MM.1S (cell line): ENCODE measurements at places on chromosomes 11 and 22.

- no peak for DNase-seq
- H3K27ac ChIP-seq = no peak overlapping the region
- no peaks in the 10 kb centered on the region for H3K36me3 ChIP-seq
- H3K27me3 ChIP-seq = peaks cover 94% of the 10 kb centered on the region
- no peak overlapping the region for H3K4me3 ChIP-seq
These were observed 30.4 kb upstream of the SYT7 start for GRCh38 chr11:61611309-61611708.

DNA sequence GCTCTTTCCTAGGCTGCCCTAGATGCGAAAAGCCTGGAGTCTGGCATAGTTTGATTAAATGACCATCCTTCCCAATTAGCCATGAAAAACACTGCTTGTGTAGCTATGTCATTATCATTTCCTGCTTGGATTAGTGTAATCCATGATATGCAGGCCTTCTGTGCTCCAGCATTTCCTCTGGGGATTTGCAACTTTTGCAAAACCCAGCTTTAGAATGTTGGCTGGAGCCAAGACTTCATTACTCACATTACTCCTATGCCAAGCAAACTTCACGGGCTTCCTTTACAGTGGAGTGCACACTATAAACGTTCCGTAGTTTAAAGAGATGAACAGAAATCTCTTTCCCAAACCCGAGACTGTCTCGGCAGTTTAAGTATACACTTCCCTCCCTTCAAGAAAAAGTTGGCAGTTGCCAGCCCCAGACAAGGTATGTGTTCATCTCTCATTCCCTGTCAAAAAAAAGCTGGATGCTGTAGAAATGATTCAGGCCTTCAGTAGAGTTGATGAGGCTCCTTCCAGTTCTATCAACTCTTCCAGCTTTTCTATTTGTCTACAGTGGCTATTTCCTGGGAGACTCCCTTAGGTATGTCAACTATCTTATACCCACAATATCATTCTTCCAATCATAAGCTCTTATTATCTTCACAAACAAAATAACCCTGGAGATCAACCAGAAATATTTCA, 180.0 kb downstream of the MAML2 start:
- no peaks in the 10 kb centered on the region for H3K27me3 ChIP-seq
- no peaks in the 10 kb centered on the region for H3K36me3 ChIP-seq
- no peak for DNase-seq
- no peaks in the 10 kb centered on the region for H3K4me1 ChIP-seq

- H3K36me3 ChIP-seq = no peaks in the 10 kb centered on the region
- peaks cover 85% of the 10 kb centered on the region for H3K27me3 ChIP-seq
- 0 out of 2 replicates have a peak, but pooled peaks cover 3% of the 10 kb centered on the region for H3K4me1 ChIP-seq
- DNase-seq = peak; percentile 69
- H3K4me3 ChIP-seq = peak overlapping the region; percentile 59
- no peak overlapping the region for H3K27ac ChIP-seq
These were observed 4.1 kb upstream of the TBX1 start for GRCh38 chr22:19756288-19757128.

DNA sequence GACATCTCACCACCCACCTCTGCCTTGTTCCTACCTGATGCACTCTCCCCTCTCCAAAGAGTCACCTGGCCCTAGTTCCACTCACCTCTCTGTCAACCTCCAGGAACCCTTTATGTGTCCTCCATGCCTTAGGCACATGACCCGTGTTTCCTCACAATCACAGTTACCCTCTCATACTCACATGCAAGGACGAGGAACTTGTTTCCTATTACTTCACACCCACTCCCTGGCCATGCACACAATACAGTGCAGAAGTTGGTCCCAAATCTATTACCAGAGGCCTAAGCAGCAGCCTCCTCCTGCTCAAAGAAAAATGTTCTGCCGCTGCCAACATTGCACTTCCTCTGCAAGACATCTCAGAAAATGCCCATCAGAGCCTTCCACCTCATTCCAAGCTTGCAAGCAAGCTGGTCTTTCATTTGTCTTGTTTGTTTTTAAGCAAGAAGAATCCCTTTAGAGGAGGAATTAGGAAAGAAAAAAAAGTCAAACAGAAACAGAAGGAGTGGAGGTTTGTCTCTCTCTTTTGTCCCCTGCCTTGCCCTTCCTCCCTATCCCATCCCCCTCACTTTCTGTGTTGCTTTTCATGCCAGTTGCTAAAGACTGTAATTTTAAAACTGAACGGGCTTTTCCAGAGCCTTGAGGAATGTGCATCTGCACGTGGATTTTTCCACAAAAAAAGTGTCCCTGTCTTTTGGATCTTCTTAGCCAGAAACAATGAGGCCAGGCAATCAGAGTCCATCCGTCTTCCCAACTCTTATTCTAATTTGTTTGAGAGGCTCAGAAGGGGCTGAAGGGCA, 63.4 kb downstream of the KCNJ1 start:
- no peak for DNase-seq
- H3K4me1 ChIP-seq = no peaks in the 10 kb centered on the region
- no peak overlapping the region for H3K27ac ChIP-seq

GRCh38 chr11:5282628-5283027, 12.9 kb upstream of the HBE1 start:
- peaks cover 27% of the 10 kb centered on the region for H3K4me1 ChIP-seq
- H3K36me3 ChIP-seq = no peaks in the 10 kb centered on the region
- H3K27me3 ChIP-seq = no peaks in the 10 kb centered on the region
- DNase-seq = no peak
- no peak overlapping the region for H3K27ac ChIP-seq

DNA sequence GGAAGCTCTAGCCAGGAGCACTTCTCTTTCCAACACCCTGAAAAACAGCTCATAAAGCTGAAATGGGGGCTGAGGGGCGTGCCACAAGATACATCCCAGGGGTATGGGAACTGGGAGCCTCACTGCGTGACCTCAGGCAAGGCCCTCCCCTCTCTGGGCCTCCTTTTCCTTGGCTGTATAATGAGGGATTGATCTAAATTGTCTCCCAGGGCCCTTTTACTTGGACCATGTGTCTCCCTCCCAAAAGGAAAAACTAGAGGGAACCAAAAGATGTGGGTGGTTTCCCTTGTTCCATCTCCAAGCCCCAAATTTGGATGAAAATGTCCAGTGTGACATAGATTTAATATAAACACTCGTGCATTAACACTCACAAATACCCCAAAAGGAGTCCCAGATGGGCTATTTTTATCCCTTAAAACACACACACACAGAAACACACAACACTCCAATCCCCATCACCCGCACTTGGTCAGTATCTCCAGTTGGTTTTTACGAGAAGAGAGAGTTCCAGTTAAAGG, 25.9 kb upstream of the SMTN start:
- no peaks in the 10 kb centered on the region for H3K27me3 ChIP-seq
- H3K36me3 ChIP-seq = no peaks in the 10 kb centered on the region
- no peak for DNase-seq
- no peaks in the 10 kb centered on the region for H3K4me1 ChIP-seq
- no peak overlapping the region for H3K27ac ChIP-seq

- no peaks in the 10 kb centered on the region; the same call in 1 of the 2 replicates for H3K36me3 ChIP-seq
- H3K27me3 ChIP-seq = no peaks in the 10 kb centered on the region; the same call in 1 of the 2 replicates
- H3K4me1 ChIP-seq = no peaks in the 10 kb centered on the region
These were observed 2.3 kb downstream of the PRR33 start for GRCh38 chr11:1889224-1889930.

GRCh38 chr11:15093432-15093831, 20.0 kb downstream of the CALCB start:
- no peaks in the 10 kb centered on the region for H3K27me3 ChIP-seq
- no peaks in the 10 kb centered on the region for H3K36me3 ChIP-seq
- H3K4me1 ChIP-seq = no peaks in the 10 kb centered on the region
- H3K4me3 ChIP-seq = no peak overlapping the region
- H3K27ac ChIP-seq = no peak overlapping the region
- no peak for DNase-seq

DNA sequence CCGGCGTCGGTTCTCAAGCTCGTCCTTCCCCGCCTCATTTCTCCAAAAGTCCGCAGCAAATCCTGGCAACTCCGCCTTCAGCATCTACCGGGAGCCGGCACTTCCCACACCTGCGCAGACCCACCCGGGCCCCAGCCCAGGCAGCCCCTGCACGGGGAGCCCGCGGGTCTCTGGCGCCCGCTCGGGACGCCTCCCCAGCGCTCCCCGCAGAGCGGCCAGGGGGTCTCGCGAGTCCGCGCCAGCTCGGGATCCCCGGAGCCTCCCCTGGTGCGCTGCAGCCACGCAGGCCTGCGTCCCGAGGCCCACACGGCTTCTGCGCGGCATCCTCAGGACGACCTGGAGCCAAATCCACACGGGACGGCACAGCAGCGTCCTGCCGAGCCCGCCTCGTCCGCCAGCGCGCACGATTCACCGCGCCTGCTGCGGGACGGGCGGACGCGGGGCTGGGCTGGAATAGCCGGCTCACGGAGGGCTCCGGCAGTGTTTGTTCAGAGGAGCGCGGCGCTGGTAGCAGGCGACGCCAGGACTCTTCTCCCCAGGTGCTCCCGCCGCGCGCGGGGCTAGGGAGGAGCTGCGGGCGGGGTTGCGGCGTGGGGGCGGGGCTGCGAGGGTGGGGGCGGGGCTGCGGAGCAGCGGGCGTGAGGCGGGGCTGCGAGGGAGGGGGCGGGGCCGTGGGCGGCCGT, 816 bp upstream of the PHRF1 start:
- H3K36me3 ChIP-seq = no peaks in the 10 kb centered on the region
- 0 out of 2 replicates have a peak, but pooled peaks cover 8% of the 10 kb centered on the region for H3K27me3 ChIP-seq
- H3K27ac ChIP-seq = no peak overlapping the region
- H3K4me1 ChIP-seq = peaks cover 16% of the 10 kb centered on the region

DNA sequence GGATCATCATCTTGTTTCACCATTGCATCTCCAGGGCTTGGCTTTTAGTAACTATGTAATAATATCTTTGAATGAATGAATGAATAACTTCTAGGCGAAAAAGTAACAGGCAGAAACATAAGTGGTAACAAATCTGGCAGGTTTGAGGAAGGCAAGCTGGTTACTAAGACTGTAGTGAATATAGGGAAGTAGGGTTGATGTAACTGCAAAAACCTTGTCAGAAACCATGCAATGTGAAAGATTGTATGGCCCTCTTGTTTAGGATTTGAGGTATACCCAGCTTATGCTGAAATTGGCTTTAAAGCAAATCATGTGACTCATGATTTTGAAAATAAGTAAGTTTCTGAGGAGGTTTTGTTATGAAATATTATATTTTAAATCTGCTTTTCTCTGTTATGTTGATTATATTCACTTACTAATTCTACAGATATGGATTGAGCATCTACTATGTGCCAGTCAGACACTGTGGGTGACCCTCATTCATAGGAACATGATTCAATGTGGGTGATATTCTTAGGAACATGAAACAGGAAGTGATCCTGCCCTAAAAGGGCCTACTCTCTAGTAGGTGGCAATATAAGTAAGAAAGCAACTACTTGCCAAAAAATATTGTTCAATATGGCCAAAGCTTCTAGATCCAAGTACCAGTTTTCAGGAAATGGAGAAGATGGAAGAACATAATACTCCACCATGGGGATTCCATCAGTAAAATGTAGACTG, 115.5 kb upstream of the CCDC90B start:
- no peaks in the 10 kb centered on the region for H3K36me3 ChIP-seq
- no peak overlapping the region for H3K4me3 ChIP-seq
- H3K4me1 ChIP-seq = 0 out of 2 replicates have a peak, but pooled peaks cover 3% of the 10 kb centered on the region

DNA sequence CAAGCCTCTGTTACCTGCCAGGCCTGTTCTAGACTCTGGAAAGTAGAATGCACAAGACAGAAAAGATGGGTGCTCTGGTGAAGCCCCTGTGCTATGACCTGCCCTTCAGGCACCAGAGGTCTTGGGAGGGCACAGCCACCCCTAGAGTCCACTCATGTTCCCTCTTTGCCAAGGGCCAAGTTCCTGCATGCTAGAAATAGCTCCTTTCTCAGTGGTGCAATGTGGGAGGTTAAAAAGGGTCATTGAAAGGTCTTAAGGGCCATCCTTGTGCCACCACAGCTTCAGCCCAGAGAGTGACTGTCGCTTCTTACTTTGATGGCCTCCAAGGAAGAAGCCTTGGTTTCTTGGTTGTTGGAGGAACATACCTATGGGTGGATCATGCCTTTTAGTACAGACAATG, 84.6 kb upstream of the PARVA start:
- no peak for DNase-seq
- H3K4me1 ChIP-seq = 0 out of 2 replicates have a peak, but pooled peaks cover 4% of the 10 kb centered on the region
- H3K27ac ChIP-seq = no peak overlapping the region
- no peaks in the 10 kb centered on the region for H3K36me3 ChIP-seq
- H3K27me3 ChIP-seq = no peaks in the 10 kb centered on the region

GRCh38 chr11:47944632-47945031, 35.7 kb upstream of the PTPRJ start:
- H3K27ac ChIP-seq = no peak overlapping the region
- no peak overlapping the region for H3K4me3 ChIP-seq
- no peaks in the 10 kb centered on the region for H3K36me3 ChIP-seq
- H3K27me3 ChIP-seq = no peaks in the 10 kb centered on the region

DNA sequence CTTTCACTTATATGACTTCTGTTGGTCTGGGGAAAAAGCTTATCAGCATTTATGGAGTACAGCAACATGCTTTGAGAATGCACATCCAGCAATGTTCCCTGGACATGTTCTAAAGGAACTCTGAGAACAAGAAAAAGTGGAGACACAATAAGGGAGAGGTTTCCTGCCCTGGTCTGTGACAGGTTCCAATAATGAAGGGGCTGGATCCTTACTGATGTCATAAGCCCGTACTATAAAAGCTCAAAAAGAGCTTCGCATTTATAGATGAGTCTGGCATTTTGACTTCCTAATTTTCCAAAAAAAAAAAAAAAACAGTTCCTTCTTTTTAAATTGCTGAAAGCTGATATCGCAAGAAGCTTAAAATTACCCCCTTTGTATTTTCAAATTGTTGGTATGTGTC, 129.1 kb downstream of the MPPED2 start:
- H3K4me3 ChIP-seq = no peak overlapping the region
- no peak overlapping the region for H3K27ac ChIP-seq
- no peaks in the 10 kb centered on the region for H3K27me3 ChIP-seq
- DNase-seq = no peak

DNA sequence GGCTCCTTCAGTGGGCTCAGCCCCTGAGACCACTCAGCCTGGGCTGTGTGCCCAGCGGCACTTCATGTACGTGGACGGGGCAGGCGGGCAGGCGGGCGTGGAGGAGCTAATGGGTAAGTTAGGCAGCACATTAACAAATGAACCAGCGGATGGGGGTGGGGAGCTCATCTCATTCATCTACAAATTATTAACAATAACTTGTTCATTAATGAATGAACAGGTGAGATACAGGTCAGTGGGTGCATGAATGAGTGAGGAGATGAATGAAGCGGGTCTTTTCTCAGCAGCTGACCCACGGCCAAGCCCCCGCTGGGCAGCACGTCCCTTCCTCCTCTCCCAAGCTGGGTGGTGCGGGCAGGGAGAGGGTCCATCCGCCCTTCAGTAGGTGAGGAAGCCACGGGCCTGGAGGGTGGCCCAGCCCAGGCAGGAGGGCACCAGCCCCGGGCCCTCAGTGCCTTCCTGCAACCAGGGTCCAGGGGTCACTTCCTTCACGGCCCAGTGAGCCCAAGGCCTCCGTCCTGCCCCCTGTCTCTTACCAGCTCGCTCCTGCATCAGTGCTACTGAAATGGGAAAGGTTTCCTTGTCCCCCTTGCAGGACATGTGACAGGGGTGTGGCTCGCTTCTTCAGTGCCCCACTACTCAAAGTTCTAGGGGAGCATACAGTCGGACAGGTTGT, 60.5 kb upstream of the KCNQ1OT1 start:
- no peaks in the 10 kb centered on the region for H3K27me3 ChIP-seq
- peaks cover 11% of the 10 kb centered on the region for H3K4me1 ChIP-seq
- no peak overlapping the region for H3K4me3 ChIP-seq
